ENCODE measurements at places on chromosomes 12 and 14.

DNA sequence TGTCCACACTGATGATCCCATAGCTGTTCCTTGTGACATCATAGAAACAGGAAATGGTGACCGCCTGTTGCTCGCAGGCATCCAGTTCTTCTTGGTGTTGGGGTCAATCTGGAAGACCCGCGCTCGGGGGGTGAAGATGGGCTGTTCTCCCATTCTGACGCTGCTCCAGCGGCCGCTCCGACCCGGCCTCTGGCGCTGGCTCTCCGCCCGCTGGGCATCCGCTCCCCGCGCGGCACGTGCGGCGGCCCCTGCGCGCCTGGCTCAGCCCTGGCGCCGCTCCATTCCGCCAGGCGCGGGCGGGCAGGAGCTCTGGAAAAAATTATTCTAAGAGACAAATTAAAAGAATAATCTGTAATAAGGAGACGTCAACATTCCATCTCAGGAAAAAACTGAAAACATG lies 761.1 kb downstream of the TMEM121 start:
- DNase-seq: no peak

DNA sequence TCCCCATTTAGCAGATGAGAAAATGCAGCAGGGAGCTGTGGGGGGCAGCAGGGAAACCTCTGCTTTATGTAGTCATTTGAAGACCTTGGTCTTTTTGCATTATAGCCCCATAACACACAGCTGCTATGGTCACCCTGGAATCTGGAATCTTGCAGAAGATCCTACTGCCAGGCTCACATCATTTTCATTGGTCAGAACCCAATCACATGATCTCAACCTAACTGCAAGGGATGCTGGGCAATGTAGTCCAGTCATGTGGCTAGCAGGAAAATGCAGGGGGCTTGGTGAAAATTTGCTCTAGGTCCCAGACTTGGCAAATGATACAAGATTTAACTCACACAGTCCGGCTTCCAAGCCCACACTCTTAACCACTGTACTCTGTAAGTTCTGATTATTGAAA lies 1028.7 kb downstream of the AACS start:
- peak; percentile 45 for DNase-seq

DNA sequence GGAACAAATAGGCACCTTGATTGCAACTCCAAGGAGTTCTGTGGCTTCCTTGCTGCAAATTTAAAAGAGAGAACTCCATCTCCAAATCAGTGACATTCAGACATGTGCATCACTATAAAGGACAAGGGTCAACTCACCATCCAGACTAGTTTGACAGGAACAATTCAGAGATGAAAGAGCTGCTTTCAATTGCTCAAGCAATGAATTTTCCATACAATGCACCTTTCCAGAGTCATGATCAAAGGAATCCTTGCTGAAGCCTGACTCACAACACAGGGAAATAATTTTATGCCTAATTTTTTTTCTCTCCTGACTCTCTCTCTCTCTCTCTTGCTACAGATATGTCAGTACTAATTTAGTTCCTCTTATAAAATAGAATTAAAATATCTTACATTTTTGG lies 380.5 kb upstream of the GARIN6 start:
- no peak for DNase-seq

DNA sequence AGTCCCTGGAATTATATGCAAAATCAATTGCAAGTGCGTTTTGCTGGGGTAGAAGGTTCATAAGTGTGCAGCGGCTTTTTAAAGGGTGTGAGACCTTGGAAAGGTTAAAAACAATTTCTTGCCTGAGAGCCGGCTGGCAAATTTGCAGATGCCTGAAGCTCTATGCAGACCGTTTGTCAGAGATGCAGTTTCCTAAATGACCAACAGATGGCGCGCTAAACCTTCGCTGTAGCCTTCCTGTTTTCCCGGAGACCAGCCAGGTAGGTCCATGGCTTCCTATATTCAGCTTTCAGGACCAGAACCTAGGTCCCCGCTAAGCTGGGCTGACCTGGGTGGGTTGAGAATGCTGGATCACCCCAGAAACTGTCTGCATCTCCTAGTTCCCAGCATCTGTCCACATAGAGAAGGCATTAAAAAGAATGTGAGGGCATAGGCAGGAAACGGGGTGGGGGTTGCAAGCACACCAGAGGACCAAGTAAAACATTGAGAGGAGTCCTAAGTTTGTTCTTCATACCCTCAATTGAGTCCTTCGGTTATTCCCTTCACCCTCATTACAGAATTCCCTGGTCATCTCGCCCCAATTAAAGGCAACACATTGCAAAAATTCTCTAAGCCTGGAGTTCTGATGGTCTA lies 5.7 kb upstream of the NOS1 start:
- DNase-seq: peak; percentile 87

DNA sequence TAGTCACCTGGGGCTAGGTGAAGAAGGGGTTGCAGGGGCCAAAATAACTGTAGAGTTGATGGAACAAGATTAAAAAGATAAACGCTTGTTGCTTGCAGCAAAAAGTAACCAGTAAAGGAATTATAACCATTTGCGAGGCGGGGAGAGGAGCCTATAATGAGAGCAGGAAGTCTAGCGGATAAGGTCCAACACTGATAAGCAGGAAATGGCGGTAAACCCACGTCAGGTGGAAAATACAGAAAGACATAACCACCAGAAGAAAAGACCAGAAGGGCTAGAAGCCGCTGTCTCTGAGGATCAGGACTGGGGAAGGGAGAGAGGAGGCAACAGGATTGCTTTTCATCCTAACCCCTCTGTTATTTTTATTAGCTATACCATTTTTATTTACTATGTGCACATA lies 303.3 kb downstream of the DPF3 start:
- no peak for DNase-seq

GRCh38 chr12:110906985-110907384 lies 13.4 kb downstream of the MYL2 start:
- DNase-seq: no peak

DNA sequence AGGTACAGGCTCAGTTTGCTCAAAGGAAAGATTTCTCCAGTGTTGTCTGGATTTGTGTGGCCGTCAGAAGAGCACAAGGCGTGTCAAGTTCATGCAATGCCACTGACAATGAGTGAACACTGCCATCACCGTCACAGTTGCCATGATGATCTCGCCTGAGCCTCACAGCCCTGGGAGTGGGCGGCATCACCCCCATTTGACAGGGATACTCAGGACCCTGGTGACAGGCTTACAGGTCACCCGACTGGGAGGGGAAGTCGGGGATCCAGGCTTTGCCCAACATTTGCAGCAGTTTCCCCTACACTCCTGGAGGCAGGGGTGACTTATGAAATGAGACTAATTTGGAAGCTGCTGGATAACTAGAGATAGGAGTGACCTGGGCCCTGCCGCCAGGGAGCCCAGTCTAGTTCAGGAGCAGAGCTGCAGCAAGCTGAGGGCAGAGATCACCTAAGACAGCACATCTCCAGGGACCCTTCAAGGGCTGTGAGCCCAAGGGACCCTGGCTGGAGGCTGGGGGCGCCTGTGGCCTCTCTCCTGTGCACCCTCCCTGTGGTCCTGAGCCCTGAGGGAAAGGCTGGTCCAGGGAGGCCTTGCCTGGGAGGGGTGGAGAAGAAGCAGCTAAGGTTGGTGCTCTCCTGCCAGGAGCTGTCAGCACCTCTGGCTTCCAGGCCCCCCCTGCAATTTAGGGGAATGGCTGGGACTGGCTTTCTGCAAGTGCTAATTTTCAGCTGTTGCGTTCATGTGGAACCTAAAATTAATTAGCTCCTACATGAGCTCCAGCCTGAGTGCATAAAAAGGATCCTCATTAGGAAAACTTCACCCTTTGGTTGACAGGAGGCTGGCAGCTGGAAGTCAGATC lies 32.4 kb upstream of the BEGAIN start:
- DNase-seq: no peak

DNA sequence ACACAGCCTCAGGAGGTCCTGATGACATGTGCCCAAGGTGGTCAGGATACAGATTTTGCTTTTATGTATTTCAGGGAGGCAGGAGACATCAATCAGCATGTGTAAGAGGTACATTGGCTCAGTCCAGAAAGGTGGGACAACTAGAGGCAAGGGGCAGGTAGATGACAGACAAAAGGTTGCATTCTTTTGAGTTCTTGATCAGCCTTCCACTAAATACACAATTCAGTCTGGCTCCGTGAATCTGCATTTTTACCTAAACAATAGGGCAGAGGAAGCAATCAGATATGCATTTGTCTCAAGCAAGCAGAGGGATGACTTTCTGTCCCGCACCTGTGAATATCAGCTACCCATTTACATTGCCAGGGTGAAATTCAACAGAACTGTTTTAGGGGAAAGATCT lies 178.6 kb downstream of the KSR2 start:
- no peak for DNase-seq

DNA sequence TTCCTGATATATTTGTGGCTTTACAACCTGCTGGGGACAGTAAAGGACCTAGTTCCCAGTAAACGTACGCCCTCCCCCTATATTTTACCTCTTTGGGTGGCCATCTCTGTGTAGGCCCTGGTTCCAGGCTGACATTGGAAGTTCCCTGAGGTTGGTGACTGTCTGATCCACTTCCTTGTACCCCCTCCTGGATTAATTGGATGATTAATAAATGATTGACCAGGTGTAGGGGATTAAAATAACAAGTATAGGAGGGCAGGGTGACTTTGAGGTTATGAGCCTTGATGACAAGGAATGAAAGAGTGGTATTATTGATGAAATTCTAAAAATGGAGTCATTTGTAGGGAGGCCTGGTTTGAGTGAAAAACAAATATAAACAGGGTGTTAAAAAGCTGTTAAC lies 9.6 kb downstream of the SUSD6 start:
- DNase-seq: no peak

DNA sequence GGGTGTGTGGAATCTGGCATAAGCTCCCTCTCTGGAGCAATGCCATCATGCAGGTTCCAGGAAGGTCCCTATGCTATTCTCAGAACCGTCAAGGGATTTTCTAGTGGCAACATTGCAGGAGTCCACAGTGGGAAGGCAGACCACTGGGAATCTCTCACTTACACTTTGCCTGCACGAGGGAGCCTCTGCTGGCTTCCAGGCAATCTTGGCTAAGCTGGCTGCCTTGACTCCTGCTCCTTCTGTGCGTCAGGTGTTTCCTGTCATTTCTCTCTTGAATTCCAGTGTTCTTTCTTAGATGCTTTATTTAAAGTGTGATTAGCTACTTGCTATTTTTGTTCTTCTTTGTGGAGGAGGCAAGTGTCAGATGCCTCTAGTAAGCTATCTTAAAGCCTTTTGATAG lies 414.0 kb upstream of the ATP2B1 start:
- DNase-seq: no peak

DNA sequence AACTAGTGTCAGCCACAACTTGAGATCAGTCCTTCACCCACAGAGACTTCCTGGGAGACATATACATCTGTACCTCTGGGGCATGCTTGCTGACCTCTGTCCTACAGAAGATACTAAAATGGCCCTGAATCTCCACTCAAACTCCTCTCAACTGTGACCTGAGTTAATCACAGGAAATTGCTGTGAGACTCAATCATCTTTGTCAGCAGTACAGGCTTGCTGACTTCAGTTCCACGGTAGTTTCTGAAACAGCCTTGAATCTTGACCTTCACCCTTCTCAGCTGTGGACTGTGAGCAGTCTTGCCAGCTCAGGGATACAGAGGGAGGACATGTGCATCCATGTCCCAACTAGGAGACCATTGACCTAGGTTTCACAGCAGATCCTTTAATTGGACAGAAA lies 1.4 kb upstream of the KLRC1 start:
- DNase-seq: no peak

GRCh38 chr12:19227880-19228210 lies 98.3 kb downstream of the PLEKHA5 start:
- no peak for DNase-seq

- peak; percentile 64 for DNase-seq
Measured at GRCh38 chr12:48717252-48717695, 767 bp upstream of the CCNT1 start.

GRCh38 chr12:122005252-122005776 lies 16.4 kb upstream of the BCL7A start:
- no peak for DNase-seq

GRCh38 chr14:68106456-68106855 lies 286.9 kb downstream of the RAD51B start:
- no peak for DNase-seq

DNA sequence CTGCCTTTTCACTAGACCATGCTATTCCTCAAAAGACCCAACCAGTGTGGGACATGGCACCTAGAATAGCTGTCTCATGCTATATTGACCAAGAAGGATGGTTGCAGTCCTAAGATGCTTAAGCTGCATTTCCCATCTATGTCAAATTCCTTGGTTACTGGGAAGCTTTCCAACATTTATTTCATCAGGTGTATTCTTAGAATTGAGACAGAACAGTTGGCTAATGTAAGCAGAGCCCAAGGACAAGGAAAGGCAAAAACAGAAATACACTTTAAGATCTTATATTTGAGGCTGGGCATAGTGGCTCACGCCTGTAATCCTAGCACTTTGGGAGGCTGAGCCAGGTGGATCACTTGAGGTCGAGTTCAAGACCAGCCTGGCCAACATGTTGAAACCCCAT lies 24.7 kb downstream of the ARG2 start:
- DNase-seq: no peak

- no peak for DNase-seq
Measured at GRCh38 chr12:123482876-123483275, 24.9 kb downstream of the SNRNP35 start.

GRCh38 chr12:16344269-16344668 lies 3.2 kb upstream of the MGST1 start:
- DNase-seq: no peak

GRCh38 chr12:69428351-69429073 lies 41.7 kb upstream of the FRS2 start:
- DNase-seq: no peak

DNA sequence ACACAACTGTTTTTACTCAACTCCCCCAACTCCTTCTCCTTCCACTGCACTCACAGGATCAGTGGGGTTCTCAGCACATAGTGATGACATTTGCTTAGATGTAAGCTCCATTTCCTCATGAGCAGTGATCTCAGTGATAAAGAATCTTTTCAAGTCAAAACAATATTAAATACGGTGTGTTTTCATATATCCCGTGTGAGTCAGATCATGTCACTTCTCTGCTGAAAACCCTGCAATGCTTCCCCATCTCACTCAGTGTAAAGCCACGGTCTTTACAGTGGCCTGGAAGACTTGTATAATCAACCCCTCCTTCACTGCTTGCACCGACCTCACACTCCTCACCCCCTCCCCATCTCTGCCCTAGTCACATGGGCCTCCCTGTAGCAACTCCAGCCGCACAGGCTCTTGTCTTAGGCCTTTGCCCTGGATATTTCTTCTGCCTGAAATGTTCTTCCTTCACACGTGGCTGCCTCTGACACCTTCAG lies 149.7 kb upstream of the ARHGAP5 start:
- peak; percentile 73 for DNase-seq

- DNase-seq: no peak
Measured at GRCh38 chr12:104197264-104197663, 18.3 kb upstream of the TXNRD1 start.

DNA sequence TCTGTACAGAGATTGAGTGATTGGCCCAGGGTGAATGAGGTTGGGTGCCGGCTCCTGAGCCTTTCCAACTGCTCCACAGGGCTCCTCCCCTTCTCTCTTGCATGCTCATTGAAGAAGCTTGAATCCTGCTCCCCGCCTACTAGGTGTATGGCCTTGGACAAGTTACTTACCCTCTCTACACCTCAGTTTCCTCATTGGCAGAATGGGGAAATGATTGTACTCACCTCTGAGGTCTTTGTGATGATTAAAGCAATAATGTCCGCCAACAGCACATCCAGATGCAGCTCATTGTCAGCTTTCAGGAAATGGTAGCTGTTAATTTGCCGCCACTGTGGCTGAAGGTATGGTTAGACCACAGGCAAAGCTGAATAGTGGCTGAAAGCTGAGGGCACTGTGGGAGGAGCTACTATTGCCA lies 174.1 kb downstream of the CRADD start:
- DNase-seq: no peak

- DNase-seq: no peak
Measured at GRCh38 chr12:53532021-53532420, 24.7 kb upstream of the NPFF start.

All from retina (tissue), 1 donor.